ENCODE measurements at places on chromosomes 12 and 14.
A peak's percentile ranks its signal among the peaks of the same experiment; 100 is the strongest.

GRCh38 chr14:95222151-95222631, 64.9 kb upstream of the DICER1 start:
- no peak for DNase-seq

GRCh38 chr12:116065606-116066005, 211.9 kb downstream of the MED13L start:
- no peak for DNase-seq

- no peak for DNase-seq
These were observed 7.5 kb downstream of the NUBPL start for GRCh38 chr14:31568671-31569070.

DNA sequence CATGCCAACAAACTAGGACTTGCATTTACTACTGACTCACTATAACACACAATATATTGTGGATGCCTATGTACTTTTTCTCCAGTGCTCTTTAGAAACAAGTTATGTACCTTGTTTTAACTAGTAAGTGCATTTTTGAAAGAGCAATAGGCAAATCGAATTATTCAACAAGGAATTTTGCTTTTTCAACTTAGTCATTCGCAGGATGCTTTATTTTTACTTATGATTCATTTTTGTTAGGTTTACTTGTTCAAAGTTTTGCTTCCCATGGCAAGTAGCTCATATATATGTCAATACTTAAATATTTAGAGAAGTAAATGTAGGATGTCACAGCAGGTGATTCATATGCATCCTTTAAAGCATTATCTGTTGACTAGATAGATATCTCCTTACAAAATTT, 149.8 kb downstream of the PELI2 start:
- DNase-seq: no peak

DNA sequence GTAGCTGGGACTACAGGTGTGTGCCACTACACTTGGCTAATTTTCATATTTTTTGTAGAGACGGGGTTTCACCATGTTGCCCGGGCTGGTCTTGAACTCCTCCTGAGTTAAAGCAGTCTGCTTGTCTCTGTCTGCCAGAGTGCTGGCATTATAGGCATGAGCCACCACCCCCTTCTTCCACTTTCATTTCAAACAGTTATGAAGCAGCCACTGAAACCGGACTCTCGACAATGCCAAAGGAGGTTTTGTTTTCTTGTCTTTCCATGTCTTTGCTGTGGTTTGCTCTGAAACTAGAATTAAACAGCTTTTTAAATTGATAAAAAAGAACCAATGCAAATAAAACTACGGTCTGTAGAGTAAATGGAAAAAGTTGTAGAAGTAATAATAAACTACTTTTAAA, 30.4 kb downstream of the RAP1B start:
- no peak for DNase-seq

- no peak for DNase-seq
These were observed 44.2 kb downstream of the BBS10 start for GRCh38 chr12:76303989-76304460.

- peak; percentile 39 for DNase-seq
These were observed 5.7 kb upstream of the NEK9 start for GRCh38 chr14:75132382-75133086.

- DNase-seq: no peak
These were observed 25.5 kb upstream of the KIF26A start for GRCh38 chr14:104112609-104113571.

DNA sequence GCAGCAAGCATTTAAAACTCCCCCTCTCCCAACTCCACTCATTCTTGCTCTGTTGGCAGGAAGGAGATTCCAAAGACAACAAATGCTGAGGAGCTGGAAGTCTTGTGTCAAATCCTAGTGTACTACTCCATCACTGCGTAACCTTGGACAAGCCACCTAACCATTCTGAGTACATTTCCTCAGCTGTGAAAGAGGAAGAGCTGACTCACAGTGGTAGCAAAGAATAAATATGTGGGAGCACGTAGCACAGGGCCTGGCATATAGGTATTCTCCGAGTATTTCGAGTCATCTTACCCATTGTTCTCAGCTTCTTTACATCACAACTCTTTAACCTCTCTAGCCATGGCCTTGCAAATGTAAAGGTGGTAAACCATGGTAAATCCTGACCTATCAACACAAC, 28.7 kb downstream of the EGLN3 start:
- no peak for DNase-seq

GRCh38 chr14:73465823-73466532, 7.6 kb upstream of the NUMB start:
- no peak for DNase-seq

GRCh38 chr14:58332561-58332960, 34.2 kb downstream of the ARID4A start:
- no peak for DNase-seq

GRCh38 chr14:78172428-78172827, 2.3 kb downstream of the NRXN3 start:
- no peak for DNase-seq

DNA sequence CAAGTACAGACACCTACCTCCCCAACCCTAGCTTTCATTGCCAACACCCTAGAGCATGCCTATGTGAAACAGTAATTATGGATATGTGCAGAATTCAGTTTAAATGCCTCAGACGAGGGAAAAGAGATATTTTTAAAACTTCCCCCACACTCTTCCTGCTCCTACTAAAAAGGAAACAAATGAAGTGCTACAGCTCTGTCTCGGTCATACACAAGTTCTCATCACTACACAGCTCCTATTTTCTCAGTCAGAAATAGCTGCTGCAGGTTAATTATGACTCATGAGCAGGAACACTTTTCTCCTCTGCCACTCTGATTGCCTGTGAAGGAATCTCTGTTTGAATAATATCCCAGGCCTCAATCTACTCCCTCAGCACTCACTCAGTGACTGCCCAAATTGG, 703.6 kb upstream of the FLRT2 start:
- no peak for DNase-seq

DNA sequence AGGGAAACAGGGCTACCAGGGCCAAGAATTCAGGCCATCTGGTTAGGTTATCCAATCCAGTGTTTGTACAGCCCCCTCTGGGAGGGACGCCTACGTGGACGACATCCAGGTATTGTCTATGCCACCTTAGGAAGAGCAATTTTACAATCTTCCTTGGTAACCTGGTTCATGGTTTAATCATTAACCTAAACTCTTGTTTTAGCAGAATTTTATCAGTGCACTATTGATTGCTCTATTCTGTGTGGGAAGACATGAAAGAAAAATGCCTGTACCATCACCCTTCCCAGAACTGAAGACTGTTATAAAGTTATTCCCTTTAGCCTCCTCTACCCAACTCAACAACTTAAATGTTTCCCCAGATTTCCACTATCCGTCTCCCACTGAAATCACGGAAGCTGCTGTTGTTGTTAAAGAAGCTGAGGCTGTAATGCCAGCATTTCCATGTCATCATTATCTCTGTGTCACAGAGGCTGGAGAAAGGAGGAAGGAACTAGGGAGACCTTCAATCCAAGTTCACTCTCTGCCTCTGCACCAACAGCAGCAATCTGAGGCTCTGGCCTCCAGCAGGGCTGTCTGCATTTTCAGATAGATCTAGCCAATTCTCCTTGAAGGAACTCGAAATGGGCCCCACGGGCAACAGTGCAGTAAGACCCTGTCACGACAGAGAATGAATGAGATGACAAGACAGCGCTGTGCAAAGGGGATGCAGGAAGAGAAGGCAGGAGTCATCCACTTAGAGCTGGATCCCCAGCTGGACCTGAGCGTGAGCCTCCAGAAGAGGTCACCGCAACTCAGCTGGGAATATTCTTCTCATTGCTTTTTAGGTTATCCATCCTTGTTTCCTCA, 183.4 kb upstream of the GZMB start:
- DNase-seq: no peak

DNA sequence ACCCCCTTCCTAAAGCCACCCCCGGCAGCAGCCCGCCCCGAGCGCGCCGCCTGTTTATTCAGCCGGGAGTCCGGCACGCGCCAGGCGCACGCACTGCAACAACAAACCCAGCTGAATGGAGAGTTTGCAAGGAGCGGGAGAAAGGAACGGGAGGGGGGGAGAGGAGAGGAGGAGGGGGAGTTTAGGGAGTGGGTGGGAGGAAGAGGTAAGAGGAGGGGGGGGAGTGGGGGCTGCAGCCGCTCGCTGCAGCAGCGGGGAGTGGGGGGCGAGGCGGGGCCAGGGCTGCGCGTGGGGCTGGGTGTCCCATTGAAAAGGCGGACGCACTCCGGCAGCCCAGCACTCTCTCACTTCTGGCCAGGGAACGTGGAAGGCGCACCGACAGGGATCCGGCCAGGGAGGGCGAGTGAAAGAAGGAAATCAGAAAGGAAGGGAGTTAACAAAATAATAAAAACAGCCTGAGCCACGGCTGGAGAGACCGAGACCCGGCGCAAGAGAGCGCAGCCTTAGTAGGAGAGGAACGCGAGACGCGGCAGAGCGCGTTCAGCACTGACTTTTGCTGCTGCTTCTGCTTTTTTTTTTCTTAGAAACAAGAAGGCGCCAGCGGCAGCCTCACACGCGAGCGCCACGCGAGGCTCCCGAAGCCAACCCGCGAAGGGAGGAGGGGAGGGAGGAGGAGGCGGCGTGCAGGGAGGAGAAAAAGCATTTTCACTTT, at the start of gene ASCL1:
Gene ASCL1, plus strand, starts transcription at position 336 of the 712 bp plus-strand sequence. CDS start 571 bp downstream, outside the sequence.
- DNase-seq: peak; percentile 86

DNA sequence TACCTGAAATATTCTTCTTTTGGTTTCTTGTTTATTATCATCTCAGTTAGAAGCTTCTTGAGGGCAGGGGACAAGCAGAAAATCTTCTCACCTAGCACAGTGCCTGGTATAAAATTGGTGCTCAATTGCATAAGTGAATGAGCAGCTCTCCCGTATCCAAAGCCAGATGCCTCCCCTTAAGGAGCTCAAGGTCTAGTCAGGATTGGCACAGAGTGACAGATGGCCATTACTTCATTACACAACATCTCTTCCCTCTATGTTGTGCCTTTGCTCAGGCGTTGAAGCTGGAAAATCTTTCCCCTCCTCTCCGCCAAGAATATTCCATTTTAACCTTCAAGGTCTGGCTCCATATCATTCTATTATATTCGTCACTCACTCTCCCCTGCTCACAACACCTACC, 3.6 kb downstream of the SLC4A8 start:
- DNase-seq: no peak

- DNase-seq: no peak
These were observed 10.9 kb downstream of the EVL start for GRCh38 chr14:100076133-100076532.

DNA sequence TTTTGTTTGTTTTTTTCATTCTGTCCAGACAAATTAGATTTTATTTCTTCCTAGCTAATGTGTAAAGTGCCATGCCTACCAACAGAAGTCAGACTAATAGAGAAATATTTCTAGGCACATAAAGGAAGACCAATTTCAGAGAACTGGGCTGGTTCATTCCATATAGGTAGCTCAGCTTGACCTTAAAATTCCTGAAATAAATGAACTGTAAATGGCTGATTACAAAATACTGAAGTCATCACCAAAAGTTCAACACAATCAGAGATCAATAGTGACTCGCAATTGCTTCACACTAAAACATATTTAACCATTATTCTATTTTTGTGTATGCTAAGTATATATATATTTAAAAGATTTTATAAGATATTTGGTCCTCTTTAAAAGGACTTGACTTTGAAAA, 34.2 kb downstream of the PTPRB start:
- no peak for DNase-seq

GRCh38 chr14:56261046-56261445, 142.8 kb downstream of the PELI2 start:
- no peak for DNase-seq

DNA sequence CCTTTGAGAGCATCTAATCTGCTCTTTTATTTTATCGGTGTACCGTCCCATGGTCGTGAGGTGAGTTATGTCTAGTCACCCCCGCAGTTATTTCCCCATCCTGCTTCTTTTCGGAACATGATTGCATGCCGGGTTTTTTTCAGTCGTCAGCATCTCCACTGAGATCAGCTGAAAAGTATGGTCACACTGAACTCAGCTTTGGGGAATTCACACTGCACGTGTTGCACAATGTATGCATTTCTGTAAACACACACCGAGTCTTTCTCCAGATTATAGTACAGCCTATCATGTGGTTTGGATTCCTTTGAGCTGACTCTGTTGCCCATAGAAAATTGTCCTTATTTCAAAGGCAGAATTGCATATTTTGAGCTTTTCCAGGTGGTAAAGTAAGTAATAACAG, 24.6 kb downstream of the PLXNC1 start:
- DNase-seq: no peak

GRCh38 chr12:92408072-92408900, 262.6 kb upstream of the BTG1 start:
- DNase-seq: peak; percentile 3

DNA sequence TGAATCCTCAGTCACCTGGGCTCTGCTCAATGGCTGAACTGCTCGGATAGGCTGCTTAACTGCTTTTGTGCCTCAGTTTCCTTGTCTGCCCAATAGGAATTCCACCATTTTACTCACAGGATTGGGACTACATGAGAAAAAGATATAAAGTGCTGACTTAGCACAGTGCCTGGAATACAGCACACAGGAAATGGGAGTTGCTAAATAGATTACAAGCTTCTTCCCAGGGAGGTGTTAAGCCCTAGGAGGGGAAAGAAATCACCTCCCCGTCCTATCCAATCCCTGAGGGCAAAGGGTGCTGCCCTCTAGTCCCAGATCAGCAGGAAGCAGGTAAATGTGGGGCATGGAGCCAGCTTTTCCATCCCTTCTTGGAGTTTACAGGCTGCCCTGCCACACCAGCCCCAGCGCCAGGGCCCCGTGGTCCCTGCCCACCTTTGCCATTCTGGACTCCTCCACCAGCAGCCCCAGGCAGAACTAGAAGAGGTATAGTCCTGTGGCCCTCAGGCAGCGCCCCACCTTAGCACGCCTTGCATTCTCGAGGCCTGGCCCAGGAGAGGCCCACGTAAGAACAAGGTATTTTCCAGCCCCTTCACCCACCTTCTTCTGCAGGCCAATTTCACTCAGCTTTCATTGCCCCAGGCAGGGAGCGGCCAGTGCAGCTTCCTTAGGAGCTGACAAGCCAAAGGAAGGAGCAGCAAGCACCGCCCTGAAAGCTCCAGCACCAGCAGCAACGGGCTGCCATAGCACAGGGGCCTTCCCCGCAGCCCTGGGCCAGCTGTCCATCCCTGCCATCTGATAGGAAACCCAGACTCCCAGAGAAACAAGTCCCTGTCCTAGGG, 28.8 kb upstream of the RPLP0 start:
- no peak for DNase-seq

DNA sequence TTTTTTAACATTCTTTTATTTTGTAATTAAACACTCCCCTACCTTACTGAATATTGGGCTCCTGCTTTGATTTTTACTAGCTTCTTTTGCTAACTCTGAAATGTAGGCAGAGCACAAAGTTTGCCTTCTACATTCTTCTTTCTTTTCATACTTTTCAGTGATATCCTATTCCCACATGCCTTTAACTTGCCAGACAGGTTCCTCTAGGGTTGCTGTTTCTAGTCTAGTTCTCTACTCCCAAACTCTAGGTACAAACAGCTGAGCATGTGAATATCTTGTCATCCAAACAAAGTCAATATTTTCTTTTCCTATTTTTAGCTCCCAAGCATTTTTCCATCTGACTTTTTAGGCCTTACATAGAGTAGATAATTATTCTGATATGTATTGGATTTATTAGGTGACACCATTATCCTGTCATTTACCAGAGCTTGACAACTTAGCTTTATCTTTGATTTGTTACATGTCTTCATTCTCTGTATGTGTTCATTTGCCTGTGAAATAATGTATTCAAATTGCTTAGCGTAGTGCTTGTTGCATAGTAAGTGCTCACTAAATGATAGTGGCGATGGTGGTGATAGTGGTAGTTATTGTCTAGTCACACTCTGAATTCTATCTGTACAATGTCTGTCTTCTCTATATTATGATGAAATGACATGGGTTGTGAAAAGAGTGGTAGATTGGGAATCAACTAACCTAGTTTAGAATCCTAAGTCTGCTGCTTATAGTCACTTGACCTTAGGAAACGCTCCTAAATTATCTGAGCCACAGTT, 73.6 kb upstream of the DNM1L start:
- no peak for DNase-seq

All from NCI-H1930 (cell line).